ENCODE measurements at places on chromosomes 12 and 14.
A peak's percentile ranks its signal among the peaks of the same experiment; 100 is the strongest.

GRCh38 chr14:53638966-53639365 is 317.7 kb downstream of the BMP4 start:
- DNase-seq: no peak

GRCh38 chr12:40691913-40692764 is at the start of gene CNTN1:
Gene CNTN1 (plus strand): TSS chr12:40692439.
- peak; percentile 83 for DNase-seq

GRCh38 chr14:71720978-71721624 is 211.1 kb upstream of the RGS6 start:
- DNase-seq: no peak

DNA sequence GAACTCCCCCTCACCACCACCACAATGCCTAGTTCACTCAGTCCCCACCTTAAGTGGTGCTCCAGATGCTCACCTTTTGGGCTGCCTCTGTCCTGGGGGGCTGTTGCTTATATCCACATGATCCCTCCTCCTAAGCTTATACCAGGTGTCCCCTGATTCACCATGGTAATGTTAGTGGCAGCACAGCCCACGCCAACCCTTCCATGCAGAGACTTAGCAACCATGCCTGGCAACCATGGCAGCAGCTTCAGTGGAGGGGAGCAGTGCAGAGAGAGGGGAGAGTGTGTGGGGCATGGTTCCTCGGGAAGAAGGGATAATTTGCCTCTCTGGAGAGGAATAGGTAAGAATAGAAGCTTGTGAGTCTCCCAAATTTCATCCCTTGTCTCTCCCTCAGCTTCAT is 1.2 kb upstream of the DDN start:
- DNase-seq: no peak

GRCh38 chr12:108955225-108955835 is 65.5 kb downstream of the SVOP start:
- peak; percentile 10 for DNase-seq

DNA sequence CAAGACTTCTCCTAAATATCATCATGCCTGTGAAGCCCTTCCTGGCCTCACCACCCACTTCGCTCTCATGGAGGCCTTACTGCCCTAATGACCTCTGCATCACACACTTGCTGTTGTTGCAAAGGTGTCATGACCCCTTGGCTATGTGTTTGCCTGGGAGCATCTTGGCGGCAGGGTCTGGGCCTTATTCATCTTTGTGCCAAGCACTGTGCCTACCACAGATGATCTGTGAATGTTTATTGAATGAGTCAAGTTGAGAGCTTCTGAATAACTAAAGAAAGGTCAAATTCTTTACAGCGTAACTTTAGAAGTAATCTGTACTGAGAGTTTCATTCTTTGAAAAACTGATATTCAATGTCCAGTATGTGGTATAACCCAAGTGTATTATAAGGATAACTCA is 113.3 kb downstream of the TTC8 start:
- no peak for DNase-seq

DNA sequence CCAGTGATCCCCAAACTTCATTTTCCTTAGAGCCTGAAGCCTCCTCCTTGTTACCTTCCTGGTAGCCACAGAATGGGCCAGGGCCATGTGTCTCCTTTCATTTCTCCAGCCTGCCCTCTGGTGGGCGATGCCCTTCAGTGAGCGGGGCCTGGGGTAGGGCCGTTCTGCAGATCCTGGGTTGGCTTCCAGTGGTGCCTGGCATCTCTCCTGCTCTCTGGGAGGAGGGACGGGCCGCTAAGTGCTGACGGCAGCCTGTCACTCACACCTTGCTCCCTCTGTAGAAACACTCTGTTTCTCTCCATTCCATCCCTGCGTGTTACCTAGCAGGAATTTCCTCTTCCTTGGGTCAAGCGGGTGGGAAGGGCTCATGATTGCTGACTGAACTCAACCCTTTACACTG is 232.1 kb downstream of the CACNA1C start:
- DNase-seq: peak; percentile 19

- no peak for DNase-seq
Observed at GRCh38 chr12:124556896-124557501, 10.4 kb downstream of the NCOR2 start.

- DNase-seq: no peak
Observed at GRCh38 chr12:66111605-66112004, 18.9 kb downstream of the LLPH start.

GRCh38 chr12:111046896-111047295 is 126.5 kb upstream of the MYL2 start:
- DNase-seq: no peak

GRCh38 chr12:7610006-7610405 is 55.7 kb downstream of the APOBEC1 start:
- DNase-seq: no peak
